Mucosa of descending colon (tissue), 3 donors: ENCODE measurements at places on chromosomes 7 and 10.

- no peak for DNase-seq
These were observed 104.8 kb upstream of the LAMB4 start for GRCh38 chr7:108234971-108235450.

DNA sequence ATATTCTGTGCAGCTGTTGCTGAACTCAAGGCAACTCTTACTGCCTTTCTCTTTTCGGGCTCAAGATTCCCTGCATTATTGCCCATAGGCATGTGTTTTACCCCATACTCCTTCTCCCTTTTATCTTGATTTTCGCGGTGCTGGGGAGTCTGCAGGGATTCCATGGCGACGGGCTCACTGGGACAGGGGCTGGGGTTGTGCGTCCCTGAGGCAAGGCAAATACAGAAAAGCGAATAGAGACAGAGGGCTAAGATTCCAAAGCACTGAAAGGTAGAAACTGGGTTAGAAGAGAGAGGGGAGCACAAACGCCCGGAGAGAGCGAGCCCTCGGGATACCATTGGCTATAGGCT, 519 bp upstream of the RPP38 start:
- DNase-seq: no peak

- DNase-seq: peak; percentile 95
These were observed 72.6 kb downstream of the PFKFB3 start for GRCh38 chr10:6275022-6275997.

DNA sequence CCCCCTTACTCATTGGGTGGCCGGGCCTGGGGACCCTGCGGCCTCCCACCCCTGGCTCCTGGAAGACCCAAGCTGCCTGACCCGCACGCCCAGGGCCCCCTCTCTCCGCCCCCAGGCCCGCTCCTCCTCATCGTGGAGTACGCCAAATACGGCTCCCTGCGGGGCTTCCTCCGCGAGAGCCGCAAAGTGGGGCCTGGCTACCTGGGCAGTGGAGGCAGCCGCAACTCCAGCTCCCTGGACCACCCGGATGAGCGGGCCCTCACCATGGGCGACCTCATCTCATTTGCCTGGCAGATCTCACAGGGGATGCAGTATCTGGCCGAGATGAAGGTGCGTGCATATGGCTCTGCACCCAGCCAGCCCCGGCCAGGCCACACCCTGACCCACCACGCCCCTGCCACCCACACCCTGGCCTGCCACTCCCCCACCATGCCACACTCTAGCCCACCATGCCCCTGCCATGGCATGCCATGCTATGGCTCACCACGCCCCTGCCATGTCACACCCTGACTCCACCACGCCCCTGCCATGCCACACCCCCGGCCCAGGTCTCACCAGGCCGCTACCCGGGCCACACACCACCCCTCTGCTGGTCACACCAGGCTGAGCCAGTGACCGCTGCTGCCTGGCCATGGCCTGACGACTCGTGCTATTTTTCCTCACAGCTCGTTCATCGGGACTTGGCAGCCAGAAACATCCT, 18.7 kb upstream of the CSGALNACT2 start:
- peak; percentile 56 for DNase-seq

GRCh38 chr10:89810908-89811525, 109.6 kb downstream of the KIF20B start:
- DNase-seq: no peak

GRCh38 chr10:12396093-12396492, 46.7 kb downstream of the CAMK1D start:
- no peak for DNase-seq

DNA sequence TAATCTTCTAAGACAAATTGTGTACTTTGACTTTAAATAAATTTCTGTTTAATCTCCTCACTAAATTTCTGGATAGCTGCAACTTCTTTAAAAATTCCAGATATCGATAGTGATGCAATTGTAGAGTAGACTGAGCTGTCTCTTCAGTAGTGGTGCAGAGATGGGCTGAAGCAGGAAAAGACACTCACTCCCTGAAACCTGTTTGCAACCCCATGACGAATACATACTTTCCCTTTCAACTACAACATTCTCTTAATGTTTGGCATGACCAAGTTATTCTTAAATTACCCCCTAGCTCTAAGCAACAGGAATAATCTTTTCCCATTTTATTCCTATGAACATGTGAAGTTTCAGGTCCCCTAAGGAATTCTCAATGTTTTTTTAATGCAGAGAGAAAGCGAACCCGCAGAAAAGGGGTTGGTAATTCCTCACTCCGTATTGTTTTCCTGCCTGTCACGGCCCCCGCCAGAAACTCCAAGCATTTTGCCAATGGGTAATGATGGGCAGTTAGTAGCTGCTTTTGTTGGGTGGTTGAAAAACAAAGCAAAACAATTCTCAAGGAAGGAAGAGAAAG, 1.3 kb downstream of the THSD7A start:
- no peak for DNase-seq

- no peak for DNase-seq
These were observed 355.3 kb upstream of the GALNT17 start for GRCh38 chr7:70776627-70777101.

DNA sequence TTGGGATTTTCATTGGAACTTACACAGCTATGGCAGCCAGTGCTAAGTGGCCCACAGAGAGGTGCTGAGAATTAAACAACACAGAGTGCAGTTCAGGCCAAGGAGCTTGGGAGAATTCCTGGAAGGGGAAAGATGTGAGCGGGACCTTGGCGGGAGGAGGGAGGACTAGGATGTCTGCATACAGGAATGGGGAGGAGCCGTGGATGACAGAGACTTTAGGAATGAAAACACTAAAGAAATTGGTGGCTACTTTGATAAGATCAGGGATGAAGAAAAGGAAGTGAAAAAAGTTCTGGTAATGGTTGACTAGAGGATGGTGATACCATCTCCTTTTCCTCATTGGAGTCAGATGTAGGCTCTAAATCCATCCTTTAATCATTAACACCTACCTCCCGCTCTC, 234.2 kb upstream of the FZD8 start:
- no peak for DNase-seq

DNA sequence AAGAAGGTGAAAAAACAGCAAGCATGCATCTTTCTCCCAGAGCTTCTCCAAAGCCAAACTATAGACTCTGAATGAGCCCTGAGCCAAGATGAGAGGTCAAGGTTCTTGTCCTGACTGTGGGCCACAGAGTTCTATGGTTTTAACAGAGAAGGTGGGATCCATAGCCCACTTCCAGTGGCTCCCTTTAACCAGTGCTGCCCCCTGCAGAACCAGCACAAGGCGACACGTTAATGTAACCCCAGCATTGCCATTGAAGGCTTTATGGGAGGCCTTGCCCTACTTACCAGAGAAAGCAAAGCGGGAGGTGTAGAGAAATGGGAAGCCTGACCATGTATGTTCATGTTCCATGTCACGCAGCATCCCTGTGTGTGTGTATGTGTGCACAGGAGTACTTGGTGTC, 243.6 kb downstream of the PRPF18 start:
- DNase-seq: no peak

DNA sequence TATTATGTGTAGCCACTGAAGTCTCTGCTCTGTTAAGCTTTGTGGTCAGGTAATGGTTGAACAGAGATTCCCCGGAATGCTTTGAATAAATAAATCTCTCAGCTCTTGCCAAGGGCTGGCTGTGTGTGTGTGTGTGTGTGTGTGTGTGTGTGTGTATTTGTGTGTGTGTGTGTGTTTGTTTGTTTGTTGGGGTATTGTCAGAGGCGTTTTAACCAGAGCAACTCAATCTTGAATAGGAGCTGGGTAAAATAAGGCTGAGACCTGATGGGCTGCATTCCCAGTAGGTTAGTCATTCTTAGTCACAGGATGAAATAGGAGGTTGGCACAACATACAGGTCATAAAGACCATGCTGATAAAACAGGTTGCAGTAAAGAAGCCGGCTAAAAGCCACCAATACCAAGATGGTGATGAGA, 256.2 kb upstream of the CACNA2D1 start:
- peak; percentile 80 for DNase-seq

GRCh38 chr7:106225856-106226255, 58.9 kb downstream of the NAMPT start:
- DNase-seq: no peak

DNA sequence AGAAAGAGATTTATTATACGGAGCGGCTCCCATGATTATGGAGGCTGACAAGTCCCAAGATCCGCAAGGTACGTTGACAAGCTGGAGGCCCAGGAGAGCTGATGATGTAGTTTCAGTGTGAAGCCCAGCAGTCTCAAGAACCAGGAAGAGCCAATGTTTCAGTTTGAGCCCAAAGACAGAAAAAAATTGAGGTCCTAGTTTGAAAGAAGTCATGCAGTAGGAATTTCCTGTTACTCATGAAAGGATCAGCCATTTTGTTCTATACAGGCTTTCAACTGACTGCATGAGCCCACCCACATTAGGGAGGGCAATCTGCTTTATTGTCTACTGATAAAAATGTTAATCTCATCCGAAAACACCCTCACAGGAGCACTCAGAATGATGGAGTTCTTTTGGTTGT, 51.5 kb downstream of the CCDC71L start:
- no peak for DNase-seq

GRCh38 chr10:78604286-78604685, 464.5 kb upstream of the ZMIZ1 start:
- no peak for DNase-seq

DNA sequence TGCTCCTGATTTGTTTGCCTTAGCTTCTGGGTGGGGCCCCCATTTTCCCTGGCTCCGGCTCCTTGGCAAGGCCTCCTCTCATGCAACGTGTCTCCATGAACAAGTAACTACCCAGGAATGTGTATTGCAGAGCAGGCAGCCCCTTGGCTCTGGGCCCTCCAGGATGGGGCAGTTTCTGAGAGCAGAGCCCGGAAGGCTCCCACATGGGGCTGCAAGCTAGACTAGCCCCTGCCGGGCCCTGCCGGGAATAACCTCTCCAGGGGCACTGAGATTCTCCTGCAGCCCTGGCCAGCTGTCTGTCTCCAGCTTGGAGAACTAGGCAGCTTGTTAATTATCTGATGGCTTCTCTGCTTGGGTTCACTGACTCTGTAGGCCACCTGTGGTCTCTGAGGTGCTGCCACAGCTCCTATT, 184.0 kb upstream of the INHBA start:
- DNase-seq: peak; percentile 79

DNA sequence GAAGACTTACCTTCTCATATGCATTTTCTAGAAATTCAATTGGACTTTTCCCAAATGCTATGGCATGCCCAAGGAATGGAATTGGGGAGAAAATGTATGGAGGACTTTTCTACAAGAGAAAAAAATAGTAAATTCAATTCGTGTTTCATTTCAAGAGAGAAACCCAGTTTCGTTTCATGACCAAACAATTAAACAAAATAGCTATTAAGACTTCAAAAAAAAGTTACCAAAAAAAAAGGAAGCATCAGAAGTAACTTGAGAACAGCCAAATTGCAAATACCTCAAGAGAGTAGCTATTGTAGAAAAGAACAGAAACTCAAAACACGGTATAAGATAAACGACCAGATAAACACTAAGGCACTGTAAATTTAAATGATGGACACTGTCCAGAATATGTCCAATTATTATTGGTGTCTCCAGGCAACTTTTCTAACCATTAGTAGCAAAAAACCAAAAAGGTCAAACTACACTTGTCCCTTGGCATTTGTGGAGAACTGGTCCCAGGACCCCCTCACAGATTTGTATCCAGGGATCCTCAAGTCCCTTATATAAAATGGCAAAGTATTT, 2.4 kb downstream of the CYP51A1 start:
- no peak for DNase-seq

DNA sequence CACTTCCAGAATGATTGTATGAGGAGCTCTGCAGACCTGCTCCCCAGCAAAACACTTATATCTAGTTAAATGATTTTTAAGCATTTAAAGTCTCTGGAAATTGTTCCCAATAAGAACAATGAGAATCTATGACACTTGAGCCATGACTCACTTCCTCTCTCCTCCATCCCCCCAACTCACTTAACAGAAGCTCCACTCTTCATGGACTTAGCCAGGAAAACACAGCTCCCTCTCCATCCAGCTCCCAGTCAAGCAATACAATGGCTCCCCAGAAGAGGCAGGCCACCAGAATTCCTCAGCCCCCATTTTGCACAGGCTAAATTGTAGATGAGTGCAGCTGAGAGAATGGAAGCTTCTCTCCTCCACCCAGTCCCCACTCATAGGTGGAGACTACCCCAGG, 27.0 kb downstream of the AOC1 start:
- no peak for DNase-seq

GRCh38 chr7:85125651-85126131, 61.2 kb downstream of the SEMA3D start:
- no peak for DNase-seq

GRCh38 chr7:130292682-130293257, at the start of gene CPA4:
CPA4 (plus strand) TSS chr7:130293161; CDS start chr7:130293181, 20 bp downstream.
- no peak for DNase-seq

GRCh38 chr7:140722254-140722653, 25.7 kb downstream of the NDUFB2 start:
- no peak for DNase-seq

- DNase-seq: no peak
These were observed 251.7 kb downstream of the KLF6 start for GRCh38 chr10:3533296-3533695.
